ENCODE measurements at places on chromosomes 16 and 17.

GRCh38 chr17:65173976-65174683 is 37.0 kb downstream of the RGS9 start:
- no peak for DNase-seq

GRCh38 chr16:12724226-12724625 is 79.5 kb downstream of the CPPED1 start:
- DNase-seq: no peak

- no peak for DNase-seq
Measured at GRCh38 chr16:89827383-89828198, 684 bp upstream of the SPIRE2 start.

DNA sequence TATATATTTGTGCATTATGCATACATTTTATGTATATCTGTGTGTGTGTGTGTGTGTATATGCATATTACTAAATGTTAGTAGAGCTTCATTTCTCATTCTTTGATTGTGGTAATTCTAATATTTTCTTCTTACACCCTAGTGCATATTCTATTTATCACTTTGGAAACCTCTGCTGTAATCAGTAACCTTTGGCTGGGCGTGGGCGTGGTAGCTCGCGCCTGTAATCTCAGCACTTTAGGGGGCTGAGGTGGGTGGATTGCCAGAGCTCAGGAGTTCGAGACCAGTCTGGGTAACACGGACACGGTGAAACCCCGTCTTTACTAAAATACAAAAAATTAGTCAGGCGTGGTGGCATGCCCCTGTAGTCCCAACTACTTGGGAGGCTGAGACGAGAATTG is 26.9 kb downstream of the CPSF4L start:
- DNase-seq: no peak

- peak; percentile 65 for DNase-seq
Measured at GRCh38 chr17:82217530-82218204, 5.0 kb upstream of the CCDC57 start.

- no peak for DNase-seq
Measured at GRCh38 chr16:66299349-66299748, 67.1 kb upstream of the CDH5 start.

GRCh38 chr16:78045865-78046581 is 23.7 kb downstream of the CLEC3A start:
- peak; percentile 68 for DNase-seq

- DNase-seq: no peak
Measured at GRCh38 chr16:84144209-84144858, 643 bp downstream of the HSDL1 start.

- DNase-seq: no peak
Measured at GRCh38 chr17:789160-789840, 7.1 kb downstream of the MRM3 start.

DNA sequence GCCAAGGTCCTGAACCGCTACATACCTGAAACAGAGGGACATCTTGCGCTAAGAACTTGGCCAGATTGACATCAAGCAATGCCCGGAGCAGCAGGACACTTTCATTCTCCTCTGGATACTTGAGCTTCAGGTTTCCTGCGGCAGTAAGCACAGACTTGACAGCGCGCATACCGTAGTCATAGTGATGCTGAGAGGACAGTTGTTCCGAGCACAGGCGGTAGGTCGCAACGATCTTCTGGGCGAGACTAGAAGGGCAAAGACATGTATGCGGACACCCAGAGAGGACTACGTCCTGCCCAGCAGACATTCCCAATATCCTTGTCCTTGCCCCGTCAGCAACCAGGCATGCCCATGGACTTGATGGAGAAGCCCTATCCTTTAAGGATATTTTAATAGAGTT is 112.9 kb downstream of the DNAH3 start:
- no peak for DNase-seq

GRCh38 chr16:27383556-27384243 is 18.3 kb upstream of the IL21R start:
- peak; percentile 48 for DNase-seq
